Left lung (tissue), 14 donors: ENCODE measurements at places on chromosomes 7 and 10.

- DNase-seq: no peak
These were observed 114.0 kb upstream of the PODXL start for GRCh38 chr7:131670406-131670805.

- no peak for DNase-seq
These were observed 196.4 kb upstream of the POM121L12 start for GRCh38 chr7:52838981-52839411.

GRCh38 chr10:6068422-6068821 lies 6.3 kb upstream of the IL2RA start:
- no peak for DNase-seq

DNA sequence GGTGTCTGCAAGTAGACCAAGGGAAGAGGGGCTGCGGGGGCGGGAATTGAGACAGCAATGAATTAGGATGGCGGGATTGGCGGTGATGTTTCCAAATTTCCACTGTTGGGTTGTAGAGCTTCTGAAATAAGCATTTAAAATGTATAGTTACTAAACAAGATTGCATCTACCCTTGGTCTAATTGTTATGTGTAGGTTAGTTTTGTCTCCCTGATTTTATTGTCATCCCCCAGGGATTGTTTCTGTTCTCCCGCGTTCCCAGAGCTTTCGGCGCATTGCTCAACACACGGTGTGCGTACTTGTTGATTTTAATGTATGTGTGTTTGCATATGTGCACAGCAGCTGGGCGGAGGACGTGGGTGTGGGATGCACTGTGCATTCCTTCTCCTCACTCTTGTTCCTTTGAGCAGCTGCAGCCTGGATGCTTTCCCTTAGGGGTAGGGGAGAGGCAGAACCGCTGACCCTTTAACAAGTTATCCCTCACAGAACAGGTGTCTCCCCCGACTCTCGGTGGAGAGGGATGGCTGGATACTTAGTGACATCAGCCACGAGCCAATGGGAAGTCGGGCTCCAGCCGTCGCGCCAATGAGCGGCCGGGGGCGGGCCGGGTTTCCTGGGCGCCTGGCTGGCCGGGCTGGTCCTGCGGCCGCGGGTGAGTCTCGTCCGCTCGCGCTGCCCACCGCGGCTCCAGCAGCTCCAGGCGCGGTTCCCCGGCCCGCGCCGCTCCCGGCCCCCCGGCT lies at the start of gene TSPAN33:
TSS of gene TSPAN33 (plus strand) at position 613 of the 739 bp plus-strand sequence. CDS start 274 bp downstream, outside the sequence.
- DNase-seq: peak; percentile 94
